AG09309 (cell line): ENCODE measurements at places on chromosomes 6 and 20.

GRCh38 chr20:31679357-31680285 is 41.9 kb downstream of the COX4I2 start:
- no peak for DNase-seq

DNA sequence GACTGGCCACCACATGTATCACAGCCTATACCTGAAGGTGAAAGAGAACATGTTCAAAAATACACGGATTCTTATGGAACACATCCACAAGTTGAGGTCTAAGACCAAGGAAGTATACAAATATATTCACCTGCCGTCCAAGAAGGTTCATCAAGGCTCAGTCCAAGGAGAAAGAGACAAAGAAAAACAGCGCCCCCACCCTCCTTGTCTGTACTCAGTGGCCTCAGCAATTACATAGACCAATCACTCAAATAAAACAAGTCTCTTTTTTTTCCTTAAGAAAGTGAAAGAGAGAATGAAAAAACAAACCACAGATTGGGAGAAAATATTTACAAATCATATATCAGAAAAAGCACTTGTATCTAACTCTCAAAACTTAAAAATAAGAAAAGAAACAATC is 19.5 kb downstream of the CPXM1 start:
- no peak for DNase-seq

- DNase-seq, result no peak
Measured at GRCh38 chr6:44545224-44545623, 157.7 kb downstream of the CDC5L start.

GRCh38 chr6:168104636-168105035 is 25.6 kb upstream of the FRMD1 start:
- no peak for DNase-seq

DNA sequence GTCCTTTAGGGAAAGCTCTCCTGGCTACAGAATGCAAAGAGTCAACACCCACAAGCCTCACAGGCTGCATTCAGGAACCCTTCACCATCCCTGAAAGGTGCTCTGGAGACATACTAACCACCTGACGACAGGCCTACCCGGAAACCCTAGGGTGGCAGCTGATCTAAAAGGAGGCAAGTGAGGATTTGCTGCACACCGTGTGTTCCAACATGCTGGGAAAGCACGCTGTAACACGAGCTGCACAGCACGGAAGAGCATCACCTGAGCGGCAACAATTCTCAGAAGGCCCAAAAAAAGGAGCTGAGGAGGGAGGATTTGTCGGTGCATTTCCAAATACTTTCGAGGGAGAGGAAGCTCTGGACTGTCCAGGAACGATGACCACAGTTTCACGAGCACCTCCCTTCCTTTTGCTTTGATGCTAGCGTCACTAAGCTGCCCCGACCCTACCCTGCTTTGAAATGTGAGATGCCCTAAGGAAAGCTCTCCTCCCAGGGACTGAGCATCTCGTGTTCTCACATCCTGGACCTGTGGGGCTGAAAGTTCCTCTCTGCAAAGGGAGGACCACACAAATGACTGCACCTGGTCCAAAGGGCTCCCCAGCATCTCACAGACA is 87.0 kb downstream of the PPP1R3G start:
- DNase-seq, result no peak

GRCh38 chr6:21188505-21189223 is 404.9 kb upstream of the SOX4 start:
- DNase-seq, result no peak

DNA sequence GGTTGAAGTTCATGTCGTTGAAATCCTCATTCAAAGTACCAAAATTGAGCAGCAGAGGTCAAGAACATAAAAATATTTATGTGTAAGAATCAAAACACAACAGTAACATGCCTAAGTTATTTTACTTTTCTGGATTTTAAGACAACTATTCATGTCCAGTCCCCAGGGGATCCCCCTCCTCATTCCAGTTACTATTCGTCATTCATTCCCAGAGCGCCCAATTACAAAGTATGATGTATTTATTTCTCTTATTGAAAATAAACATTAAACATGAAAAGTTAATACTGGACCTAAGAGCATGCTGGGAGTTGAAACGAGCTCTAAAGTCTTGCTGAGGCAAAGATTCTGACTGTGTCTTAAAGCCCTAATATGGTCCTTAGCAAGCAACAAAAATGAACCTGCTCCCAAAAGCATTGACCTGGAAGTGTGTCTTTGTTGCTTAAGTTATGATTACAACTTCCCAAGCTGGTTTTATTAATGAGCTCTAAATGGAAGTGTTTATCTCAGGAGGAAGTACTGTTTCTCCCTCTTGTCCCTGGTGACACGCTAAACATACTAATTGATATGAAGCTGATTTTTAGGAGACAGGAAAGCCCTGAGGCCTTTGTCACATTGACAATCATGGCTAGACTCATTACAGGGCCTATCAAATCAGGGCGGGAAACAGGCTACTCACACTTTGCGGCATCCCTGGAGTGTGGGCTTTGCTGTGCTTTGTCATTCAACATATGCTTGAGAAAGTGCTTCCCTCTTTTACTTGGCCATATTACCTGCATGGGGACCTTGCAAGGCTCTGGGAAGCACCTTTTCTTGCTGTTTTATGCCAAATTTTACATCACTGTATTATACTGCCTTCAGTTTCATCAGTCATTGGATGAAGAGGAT is 192.2 kb upstream of the DTNBP1 start:
- no peak for DNase-seq

GRCh38 chr6:66103954-66104353 is 396.9 kb upstream of the EYS start:
- no peak for DNase-seq

DNA sequence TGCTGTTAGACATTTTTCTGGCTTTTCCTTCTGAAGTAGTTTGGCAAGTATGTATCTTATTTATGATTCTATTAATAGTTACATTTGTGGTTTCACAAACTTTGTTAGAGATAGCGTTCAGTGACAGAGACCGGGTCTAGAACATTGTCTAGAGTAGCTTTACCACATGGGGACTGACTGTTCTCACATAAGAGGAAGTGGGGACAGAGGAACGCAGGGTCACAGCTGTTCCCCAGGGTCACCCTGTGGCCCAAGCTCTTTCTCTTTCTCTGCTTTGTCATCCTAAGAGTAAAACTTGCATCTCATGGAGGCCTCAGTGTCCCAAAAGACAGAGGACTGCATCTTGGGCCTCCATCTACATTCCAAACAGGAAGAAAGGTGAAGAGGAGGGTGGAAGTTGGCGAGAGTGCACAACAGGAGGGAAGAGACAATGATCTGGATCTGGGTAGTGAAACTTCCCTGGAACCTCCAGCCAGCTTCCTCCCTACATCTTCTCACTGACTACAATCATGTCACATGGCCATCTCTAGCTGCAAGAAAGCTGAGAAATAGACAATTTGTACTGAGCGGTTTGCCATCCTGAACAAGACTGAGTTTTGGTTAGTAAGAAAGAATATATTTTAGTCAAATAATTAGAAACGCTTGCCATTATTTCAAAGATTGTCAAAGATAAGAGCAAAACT is 645.8 kb upstream of the ARID1B start:
- DNase-seq, result no peak

DNA sequence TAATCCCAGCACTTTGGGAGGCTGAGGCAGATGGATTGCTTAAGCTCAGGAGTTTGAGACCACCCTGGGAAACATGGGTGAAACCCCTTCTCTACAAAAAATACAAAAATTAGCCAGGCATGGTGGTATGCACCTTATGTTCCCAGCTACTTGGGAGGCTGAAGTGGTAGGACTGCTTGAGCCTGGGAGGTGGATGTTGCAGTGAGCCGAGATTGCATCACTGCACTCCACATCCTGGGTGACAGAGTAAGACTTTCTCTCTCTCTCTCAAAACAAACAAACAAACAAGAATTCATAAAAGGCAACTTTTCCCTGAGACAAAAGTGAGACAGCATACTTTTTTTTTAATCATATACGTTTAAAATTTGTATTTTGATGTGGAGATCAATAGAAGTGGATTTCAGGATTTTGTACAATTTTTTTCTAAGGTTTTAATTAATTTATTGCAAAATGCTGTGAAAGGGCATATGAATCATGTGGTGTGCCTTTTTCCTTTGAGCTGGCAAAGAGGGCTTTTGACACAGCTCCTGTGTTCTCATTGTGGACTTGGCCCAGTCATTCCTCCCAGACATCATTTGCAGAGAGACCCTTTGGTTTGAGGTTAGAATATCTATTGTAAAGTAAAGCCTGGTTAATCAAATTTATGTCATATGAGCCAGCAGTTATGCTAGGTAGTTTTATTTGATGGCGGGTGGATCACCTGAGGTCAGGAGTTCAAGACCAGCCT is 77.1 kb downstream of the TULP4 start:
- no peak for DNase-seq

DNA sequence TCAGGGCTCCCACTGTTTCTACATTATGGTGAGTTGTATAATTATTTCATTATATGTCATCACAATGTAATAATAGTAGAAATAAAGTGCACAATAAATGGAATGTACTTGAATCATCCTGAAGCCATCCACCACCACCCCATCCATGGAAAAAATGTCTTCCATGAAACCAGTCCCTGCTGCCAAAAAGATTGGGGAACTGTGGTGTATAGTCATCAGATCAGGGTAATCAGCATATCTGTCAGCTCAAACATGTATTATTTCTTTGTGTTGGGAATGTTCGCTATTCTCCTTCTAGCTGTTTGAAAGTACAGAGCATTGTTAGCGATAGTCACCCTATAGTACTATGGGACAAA is 33.8 kb upstream of the SLC22A23 start:
- DNase-seq, result no peak

GRCh38 chr6:36954262-36954931 is at the start of gene PI16:
Gene PI16, plus strand, starts transcription at chr6:36954738. Its CDS starts 23 bp downstream, at chr6:36954761.
- DNase-seq, result no peak

DNA sequence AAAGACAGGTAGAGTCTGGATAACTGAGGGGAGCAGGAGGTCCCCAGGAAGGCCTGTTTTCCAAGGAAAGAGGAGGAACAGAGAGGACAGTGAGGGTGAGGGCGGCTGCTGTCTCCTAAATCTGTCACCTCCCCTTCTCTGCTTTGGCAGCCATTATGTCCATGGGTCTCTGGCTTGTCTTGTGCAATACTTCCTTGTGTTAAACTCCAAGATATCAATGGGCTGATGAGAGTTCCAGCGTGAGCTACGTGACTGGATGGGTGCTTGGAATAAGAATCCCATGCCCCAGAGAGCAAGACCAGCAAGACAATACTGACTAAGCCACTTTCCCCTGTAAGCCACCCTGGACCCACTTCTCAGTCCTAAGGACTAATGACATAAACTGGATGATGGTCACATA is 26.3 kb upstream of the DNAAF9 start:
- no peak for DNase-seq

- no peak for DNase-seq
Measured at GRCh38 chr6:72035966-72036365, 149.6 kb downstream of the RIMS1 start.
